ENCODE measurements at places on chromosomes 13 and 19.

DNA sequence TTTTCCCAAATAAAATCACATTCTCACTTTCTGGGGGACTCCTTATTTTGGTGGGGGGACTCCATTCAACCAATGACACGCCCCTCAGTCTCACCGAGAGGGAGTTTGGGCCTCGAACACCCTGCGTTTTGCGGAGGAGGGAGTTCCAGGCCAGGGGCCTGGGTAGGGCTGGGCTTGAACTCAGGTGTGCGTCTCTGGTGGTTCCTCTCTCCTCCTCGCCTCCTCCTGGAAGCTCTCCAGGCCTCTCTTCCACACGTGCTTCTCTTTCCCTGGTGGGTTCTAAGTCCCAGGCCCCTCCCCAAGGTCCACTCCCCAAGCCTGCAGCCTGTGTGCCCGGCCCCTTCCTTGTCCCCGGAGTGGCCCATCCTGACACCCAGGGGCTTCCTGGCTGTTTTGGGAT, 14.7 kb downstream of the MEX3D start:
- no peak for DNase-seq

DNA sequence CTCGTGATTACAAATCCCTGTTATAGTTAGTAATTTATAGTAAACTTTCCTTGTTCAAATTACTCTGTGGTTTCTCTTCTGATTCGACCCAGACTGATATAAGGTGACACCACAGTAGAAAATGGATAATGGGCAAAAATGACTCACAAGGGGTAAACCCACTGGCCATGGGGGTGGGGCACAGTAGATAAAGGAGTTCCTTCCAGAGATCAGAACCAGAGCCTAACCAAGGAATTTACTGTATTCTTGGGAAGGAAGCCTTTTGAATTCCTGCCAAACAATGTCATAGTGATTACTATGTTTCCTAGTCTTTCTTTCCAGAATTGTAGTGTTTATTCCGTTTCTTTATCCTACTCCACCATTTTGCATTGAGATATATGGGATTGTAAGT, 21.9 kb downstream of the MIR17HG start:
- DNase-seq, result peak; percentile 45

- peak; percentile 87 for DNase-seq
Measured at GRCh38 chr13:19586904-19587634, 25.7 kb upstream of the TPTE2 start.

- DNase-seq, result no peak
Measured at GRCh38 chr19:17540174-17540573, 15.3 kb upstream of the COLGALT1 start.
